ENCODE measurements at places on chromosomes 3 and 15.

DNA sequence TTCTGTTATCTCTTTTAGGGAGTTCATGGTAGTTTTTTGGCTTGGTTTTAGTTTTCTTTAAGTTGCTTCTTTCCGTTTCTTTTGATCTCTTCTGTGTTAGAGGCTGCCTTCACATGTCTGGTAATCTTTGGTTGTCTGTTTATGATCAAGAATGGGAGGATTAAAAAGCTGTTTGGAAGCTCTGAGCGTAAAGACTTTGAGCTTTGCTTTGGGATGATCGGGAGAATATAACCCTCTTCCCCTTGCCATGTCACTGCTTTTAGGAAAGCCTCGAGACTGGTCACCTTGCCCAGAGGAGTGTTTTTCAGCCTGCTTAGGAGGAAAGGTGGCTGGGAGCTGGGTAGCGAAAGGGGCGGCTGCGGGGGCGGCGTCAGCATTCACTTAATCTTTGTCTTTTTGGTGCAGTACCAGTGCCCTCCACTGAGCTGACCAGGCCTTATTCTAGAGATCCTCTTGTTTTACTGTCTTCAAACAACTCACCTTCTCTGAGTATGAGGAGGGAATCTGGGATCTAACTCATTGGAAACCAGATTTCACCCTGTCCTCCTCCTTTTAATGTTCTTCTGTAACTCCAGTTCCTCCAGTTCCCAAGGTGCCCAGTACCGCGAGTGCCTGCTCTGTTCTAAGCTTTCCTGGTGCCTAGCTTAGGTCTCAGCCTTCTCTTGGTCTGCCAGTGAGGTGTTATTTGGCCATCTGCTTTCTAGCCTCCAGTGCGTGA is 15.5 kb downstream of the TATDN2 start:
- DNase-seq, result peak; percentile 67

DNA sequence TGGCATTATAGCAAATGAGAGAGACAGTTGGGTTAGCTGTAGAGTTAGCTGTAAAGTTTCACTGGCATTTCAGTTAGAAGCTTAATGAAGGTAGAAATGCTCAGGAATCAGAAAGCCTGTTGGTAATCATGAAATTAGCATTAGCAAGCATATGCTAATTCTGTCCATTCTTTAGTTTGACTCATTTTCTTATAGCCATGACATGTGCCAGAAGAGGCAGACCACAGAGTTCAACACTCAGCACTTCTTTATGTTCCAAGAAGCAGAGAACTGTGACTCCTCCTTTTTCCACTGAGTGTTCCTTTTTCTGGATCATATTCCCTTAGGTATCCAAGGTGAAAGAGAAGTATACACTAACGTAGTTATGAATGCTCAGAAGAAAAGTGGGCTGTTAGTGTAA is 276.2 kb upstream of the SGO1 start:
- no peak for DNase-seq

- no peak for DNase-seq
These were observed 31.2 kb downstream of the RAB11A start for GRCh38 chr15:65900488-65900887.

DNA sequence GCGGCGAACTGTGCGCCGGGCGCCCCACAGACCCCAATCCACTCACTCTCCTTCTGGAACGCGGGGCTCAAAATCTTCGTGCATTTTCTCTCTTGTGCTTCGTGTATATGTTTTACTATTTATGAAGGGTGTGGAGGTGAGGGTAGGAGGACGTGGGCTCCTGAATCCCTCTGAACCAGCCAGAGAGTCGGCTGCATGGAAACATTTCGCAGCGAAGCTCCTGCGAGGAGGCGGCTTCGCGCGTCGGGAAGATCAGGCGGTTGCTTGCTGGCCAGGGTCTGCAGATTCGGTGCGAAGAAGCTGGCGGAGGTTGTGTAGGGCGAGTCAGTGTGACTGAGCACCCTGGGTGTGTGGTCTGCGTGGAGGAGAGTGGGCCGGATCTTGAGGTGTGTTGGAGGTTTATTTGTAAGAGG is 1.1 kb downstream of the CNTN4 start:
- DNase-seq, result no peak

- DNase-seq, result no peak
These were observed 34.8 kb upstream of the SKIL start for GRCh38 chr3:170322566-170323269.

DNA sequence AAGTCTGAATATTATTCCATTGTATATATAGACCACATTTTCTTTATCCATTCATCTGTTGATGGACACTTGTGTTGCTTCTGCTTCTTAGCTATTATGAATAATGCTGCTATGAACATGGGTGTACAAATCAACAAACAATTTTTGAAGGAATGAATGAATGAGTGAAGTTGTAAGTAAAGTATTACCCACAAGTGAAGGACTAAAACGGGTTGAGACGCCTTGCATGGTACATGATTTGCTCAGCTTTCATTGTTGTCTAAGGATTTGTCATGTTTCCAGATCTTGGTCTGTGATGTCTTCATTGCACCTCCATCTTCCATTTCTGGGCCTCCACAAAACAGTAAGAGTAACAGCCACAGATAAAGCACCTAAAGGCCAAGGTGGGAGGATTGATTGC is 20.5 kb downstream of the IFT122 start:
- no peak for DNase-seq

DNA sequence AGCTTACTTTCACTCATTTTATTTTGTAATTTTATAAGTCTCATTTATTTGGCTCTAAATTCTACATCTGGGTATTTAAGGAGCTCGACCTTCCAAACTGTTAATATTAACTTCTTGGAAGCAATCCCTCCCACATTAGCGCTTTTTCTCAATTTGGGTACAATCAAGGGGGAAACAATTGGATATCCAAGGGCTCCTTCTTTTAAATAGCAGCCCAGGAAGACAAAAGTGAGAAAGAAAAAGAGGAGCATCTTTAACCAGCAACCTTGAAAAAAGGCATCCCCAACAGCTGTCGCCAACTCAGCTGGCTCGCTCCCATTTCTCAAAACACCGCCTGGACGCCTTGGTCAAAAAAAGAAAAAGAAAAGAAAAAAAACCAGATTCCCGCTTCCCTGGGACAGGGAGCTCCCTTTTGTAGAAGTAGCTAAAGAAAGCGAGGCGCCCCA is 873 bp downstream of the C3orf70 start:
- DNase-seq, result no peak
